ENCODE measurements at places on chromosomes 7 and 10.

DNA sequence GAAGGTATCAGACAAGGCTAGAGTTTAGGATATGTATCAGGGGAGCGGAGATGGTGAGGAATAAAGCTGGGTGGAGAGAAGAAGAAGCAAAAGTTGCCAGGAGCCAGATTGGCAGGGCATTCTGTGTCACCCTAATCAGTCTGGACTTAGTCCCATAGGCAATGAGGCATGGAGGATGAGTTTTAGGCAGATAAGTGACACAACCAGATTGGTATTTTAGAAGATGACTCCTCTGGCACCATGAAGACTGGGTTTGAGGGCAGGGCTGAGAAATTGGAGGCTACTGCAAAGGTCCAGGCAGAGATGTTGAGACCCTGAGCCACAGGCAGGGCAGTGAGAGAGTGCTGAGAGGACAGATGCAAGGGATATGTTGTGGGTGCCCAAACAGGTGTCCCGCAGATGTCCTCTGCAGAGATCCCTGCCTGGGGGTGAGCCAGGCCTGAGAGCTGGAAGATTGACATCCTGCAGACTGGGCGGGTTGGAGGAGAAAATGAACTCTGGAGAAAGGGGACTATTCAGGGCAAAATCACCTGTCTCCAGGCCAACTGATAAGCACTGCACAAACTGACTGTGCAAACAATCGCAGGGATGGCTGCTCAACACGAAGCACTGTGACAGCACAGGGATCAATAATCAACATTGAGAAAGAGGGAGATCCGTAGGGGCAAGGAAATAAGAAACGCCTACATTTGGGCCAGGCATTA lies 11.9 kb upstream of the HABP2 start:
- no peak for DNase-seq

- no peak for DNase-seq
Measured at GRCh38 chr7:12637819-12638592, 49.4 kb upstream of the ARL4A start.

- DNase-seq, result no peak
Measured at GRCh38 chr7:73703757-73704639, 15.5 kb downstream of the STX1A start.

GRCh38 chr7:7791523-7791922 lies 73.1 kb upstream of the RPA3 start:
- no peak for DNase-seq

DNA sequence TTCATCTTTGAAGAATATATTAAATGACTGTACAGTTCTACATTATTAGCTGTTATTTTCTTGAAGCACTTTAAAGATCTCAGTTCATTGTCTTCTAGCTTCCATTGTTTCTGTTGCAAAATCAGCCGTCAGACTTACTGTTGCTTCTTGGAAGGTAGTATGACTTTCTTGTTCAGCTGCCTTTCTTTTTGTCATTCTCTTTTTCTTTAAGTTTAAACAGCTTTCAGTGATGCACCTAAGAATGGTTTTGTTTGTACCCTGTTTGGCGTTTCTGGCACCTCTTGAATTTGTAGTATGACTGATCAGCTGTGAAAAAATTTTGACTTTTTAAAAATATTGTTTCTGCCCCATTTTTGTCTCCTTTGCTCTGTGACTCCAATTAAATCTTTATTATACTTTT lies 9.3 kb downstream of the MKLN1 start:
- DNase-seq, result no peak

DNA sequence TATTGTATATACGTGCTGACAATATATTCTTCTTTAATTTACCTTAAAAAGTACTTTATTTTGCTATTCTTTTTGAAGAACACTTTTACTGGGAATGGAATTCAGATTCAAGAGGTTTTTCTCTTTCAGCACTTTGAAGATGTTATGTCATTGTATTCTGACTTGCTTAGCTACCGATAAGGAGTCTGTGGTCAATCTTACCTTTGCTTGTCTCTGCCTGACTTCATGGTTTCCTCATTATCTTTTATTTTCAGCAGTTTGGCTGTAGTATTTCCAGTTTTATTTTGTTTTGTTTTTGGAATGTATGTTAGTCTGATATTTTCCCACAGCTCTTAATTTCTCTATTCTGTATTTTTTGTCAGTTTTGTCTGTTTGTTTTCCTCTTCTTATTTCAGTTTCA lies 187.9 kb upstream of the SMIM30 start:
- no peak for DNase-seq

- DNase-seq, result no peak
Measured at GRCh38 chr7:104240401-104240800, 32.6 kb upstream of the ORC5 start.

DNA sequence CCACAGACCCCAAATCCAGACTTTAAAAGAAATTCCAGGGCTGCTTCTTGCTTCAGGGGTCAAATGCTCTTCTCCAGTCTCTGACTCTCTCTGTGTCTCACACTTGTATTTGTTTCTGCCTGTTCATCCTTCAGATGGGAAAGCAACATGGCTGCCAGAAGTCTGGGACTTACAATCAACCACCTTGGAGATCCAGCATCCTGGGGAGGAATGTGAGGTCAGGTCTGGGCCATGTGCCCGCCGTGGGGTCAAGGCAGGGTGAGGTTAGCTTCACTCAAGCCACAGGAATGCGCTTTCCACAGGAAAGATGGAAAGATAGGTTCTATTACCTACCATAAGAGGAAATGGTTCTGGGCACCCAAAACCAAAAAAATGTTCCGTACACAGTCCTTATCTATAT lies 34.3 kb upstream of the NPVF start:
- DNase-seq, result no peak

DNA sequence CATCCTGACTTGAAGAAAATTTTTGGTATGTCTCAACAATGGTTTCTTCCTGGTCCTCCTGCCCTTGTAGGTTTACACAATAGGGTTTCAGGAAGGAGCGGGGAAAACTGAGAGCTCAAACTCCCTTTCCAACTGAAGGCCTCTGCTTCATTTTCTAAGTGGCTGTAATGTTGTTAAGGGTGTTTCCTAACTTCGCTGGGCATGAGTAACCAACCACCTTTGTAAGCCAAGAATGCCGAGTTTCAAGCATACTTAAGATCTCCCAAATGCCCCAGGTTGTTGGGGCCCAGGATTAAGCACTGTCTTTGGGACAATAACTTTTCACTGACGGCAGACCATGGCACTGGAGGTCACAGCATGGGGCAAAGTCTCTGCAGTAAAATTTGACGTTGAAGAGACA lies 33.6 kb upstream of the DRGX start:
- DNase-seq, result no peak

DNA sequence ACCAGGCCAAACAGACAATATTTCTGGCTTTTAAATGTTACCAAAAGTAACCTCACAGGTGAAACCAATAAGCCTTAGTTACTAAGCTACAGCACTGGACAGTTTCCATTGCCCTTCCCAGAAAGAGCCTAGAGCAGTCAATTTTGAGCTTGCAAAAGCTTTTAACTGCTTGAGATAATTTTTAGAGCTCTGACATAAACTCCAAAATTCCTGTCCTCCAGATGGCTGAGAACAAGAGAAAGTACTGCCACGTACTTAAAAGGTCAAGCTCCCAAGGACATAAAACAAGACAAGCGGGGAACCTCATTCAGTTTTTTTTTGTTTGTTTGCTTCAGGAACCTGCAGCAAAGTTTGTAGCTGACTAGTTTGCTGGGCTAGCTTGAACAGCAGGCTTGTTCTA lies 54.1 kb downstream of the BBS9 start:
- no peak for DNase-seq

DNA sequence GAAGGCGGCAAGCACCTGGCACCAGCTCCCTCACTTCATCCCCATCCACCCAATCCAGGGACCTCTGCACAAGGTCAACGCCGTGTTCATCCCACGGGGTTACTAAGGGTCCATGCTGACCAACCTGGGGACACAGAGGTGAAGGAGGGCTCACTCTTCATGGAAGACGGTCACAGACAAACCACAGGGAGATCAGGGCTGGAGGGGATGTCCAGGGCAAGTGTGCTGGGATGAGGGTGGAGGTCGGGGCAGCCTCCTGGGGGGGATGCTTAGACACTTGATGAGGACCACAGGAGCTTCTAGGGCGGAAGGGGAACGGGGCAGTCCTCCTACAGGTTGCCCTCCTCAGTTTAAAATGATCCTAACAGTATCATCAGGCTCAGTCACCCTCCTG lies 46.7 kb downstream of the FAM53B start:
- DNase-seq, result no peak

- DNase-seq, result no peak
Measured at GRCh38 chr10:28411648-28412047, 108.8 kb upstream of the MPP7 start.

GRCh38 chr7:41869997-41870396 lies 167.1 kb upstream of the INHBA start:
- DNase-seq, result no peak

DNA sequence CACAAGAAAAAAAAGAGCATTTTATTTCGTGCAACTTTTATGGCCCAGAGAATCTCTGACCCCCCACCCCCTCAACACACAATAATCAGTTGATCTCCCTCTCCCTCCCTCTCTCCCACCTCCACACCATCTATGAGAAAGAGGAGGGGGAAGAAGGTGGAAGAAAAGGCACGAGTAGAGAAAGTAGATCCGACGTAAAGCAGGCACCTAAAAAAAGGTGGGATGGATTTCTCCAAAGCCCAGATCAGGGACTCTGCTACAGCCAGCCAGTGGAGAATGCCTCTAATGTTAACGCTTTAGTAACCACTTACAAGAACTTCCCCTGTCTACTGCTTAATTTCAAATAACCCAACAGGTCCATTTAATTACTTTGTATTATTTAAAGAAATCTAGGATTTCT lies 24.4 kb downstream of the KMT2C start:
- DNase-seq, result no peak

All from cardiac septum (tissue), 1 donor.